Smooth muscle cell of the umbilical artery (primary cell): ENCODE measurements at places on chromosomes 1 and 21. TPM values are rescaled to one million over a fixed set of nuclear protein-coding genes. Genes with fewer than 3 reads are reported as not detected.

LCE2A gene
- not detected in 2 replicates for total RNA-seq

FCAMR gene
- total RNA-seq: not detected in 2 replicates

OR2T11 gene
- total RNA-seq: not detected in 2 replicates

ARID1A gene
- 16.9 and 47.5 TPM in 2 replicates for total RNA-seq

CR1 gene
- total RNA-seq: not detected in 2 replicates

ZNF697 gene
- 17.5 and 21.0 TPM in 2 replicates for total RNA-seq

STYXL2 gene
- not detected in 2 replicates for total RNA-seq

RGSL1 gene
- total RNA-seq: not detected in 2 replicates

TMOD4 gene
- total RNA-seq: not detected in 2 replicates

GJB4 gene
- total RNA-seq: not detected in 2 replicates

RGS1 gene
- total RNA-seq: not detected in 2 replicates

CYP4A22 gene
- total RNA-seq: not detected in 2 replicates

MARK1 gene
- total RNA-seq: 0.59 and 3.5 TPM in 2 replicates
